Activated B cell treated with CpG ODN at 0.5 μM for 24 hours (primary cell): ENCODE measurements at places on chromosomes 7 and 10. TPM values are rescaled to one million over a fixed set of nuclear protein-coding genes. Genes with fewer than 3 reads are reported as not detected.

CAV1 gene
- 5.2 and 6.1 TPM in 2 replicates for total RNA-seq

DNA sequence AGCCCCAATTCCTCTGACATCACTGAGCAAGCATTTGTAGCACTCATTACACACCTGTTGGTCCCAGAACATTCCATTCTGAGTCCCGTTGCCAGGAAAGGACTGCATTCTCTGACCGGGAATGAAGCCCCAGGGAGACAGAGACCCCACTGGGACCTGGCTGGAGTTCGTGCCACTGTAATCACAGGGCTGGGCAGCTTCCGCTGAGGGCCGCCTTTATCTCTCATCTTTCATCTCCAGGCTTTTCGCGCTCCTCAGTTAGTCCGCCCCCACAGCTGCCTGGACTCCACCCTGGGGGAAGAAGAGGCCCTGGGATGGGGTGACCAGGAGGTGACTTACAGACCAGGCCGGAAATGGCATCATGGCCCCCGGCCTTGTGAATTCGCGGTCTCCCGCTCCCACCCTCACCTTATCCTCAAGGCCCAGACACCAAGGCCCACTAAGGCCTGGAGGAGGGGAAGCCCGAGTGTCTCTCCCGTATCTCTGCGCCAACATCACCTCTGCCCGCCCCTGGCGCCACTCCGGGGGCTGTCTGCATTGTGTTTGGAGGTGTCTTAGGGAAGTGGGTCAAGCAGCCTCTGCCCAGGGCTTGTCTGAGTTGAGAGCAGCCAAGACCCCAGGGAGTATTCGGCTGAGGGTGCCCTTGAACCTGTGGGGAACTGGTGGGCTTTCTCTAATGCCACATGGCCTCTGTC, 75.4 kb downstream of the PROSER2 start:
- no peak for DNase-seq

DNA sequence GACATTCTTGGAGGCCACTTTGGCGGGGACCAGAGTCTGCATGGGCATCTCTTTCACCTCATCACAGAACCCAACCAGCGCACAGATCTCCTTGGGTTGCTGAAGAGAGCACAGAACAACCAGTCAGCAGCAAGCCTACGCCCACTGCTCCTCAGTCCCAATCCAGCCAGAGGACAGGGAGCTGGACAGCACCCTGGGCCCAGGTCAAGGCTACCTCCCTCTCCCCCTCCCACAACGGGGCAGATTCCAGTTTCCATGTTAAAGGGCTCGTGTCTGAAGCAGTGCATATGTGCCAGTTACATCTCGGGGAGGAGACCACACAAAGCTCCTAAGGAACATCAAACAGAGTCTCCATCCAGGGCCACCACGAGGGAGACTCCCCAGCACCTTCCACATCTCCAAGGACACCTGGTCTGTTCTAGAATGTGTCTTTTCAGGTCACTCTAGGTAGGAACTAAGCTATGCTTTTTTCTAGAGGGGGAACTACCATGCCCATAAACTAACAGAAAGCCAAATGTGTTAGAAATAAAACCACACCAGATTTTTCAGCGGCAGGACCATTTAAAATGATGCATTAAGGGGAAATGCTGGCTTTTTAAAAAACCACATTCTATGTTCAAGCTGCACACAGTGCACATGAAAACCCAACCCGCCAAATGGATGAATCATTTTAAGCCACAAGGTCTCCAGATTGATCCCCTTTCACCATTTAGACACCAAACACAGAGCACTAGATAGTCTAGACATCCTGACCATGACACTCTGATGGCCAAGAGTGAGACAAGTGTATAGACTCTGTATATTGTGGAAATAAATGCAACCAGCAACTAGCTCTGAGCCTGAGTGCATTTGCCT, 28.9 kb downstream of the PSAP start:
- DNase-seq = no peak

DNA sequence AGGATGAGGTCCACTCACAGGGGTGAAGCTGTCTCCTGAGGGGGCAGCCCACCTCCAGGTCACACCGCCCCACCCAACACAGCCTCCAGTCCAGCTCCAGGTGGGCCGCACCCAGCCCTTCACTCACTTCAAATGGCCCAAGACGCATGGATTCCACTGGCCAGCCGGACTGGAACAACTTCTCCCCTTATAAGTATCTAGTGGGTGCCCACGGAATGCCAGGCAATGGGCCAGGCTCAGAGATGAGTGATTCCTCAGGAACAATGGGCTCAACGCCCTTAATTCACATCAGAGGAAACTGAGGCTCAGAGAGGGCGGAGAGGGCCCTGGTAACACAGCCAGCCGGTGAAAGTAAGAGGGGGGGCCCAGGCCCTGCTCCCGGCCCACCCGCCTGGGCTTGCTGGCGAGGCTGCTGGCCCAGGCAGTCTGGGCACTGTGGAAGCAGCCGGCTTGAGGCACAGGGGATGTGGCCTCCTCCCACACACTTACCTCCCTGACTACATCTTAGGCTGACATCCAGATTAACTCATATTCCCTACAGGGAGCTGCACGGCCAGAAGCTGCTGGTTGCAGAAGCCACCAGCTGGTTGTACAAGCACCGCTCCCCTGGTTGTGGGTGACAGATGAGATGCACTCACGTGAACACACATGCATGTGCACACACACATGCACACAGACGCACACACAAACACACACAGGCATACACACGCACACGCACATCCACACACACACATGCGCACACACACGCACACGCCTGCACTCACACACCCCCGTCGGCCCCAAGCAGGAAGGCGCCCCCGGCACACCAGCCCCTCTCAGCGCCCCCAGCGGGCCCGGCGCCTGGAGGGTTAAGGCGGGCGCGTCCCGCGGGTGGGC, 1.0 kb upstream of the FAM20C start:
- DNase-seq = no peak
